CD4-positive, alpha-beta T cell treated with Interleukin-4 for 4 hours (primary cell): ENCODE measurements at places on chromosomes 13 and 19.

GRCh38 chr19:54029930-54030490, 33.7 kb downstream of the VSTM1 start:
- DNase-seq: peak; percentile 48

DNA sequence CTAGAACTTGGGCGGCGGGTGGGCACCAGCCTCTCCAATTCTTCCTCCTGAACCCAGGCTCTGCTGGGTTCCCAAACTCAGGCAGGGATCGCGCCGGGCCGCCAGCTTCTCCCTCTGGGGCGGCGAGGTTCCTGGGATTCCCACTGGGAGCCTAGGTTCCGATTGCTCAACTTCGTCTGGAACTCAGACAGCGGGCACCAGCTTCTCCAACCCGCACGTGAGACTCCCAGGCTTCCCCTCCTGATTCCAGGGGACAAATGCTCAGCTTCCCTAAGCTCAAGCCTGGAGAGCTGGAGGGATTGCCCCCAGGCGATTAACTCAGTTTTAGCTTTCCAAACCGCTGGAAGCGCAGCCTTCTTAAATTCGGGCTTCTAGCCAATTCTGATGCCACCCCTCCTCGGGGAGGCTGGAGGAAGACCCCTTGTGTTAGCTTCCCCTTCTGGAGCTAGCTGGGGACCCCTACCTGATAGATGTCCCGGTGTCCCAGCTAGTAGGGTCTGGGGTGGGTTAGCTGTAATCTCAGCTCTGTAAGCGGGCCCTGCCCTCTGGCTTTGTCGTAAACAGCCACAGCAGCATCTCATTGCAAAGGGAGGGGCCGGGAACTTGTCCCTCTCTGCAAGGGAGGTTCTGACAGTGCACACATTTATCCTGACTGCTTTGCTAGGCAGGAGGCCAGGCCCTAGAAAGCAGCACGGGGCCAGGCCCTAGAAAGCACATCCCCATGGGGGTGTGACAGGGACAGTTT, 671 bp downstream of the MCOLN1 start:
- DNase-seq: no peak

- DNase-seq: no peak
These were observed 1589.1 kb upstream of the SPRY2 start for GRCh38 chr13:81929988-81930387.

DNA sequence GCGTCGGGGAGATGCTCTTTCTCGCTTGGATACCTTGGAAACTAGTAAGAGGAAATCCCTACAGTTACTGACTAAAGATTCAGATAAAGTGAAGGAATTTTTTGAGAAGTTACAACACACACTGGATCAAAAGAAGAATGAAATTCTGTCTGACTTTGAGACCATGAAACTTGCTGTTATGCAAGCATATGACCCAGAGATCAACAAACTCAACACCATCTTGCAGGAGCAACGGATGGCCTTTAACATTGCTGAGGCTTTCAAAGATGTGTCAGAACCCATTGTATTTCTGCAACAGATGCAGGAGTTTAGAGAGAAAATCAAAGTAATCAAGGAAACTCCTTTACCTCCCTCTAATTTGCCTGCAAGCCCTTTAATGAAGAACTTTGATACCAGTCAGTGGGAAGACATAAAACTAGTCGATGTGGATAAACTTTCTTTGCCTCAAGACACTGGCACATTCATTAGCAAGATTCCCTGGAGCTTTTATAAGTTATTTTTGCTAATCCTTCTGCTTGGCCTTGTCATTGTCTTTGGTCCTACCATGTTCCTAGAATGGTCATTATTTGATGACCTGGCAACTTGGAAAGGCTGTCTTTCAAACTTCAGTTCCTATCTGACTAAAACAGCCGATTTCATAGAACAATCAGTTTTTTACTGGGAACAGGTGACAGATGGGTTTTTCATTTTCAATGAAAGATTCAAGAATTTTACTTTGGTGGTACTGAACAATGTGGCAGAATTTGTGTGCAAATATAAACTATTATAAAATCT, 2.7 kb upstream of the KCNRG start:
- DNase-seq: no peak

GRCh38 chr13:31010296-31010695, 77.8 kb downstream of the TEX26 start:
- DNase-seq: no peak

- no peak for DNase-seq
These were observed 8.7 kb downstream of the SHISA7 start for GRCh38 chr19:55434356-55434919.

DNA sequence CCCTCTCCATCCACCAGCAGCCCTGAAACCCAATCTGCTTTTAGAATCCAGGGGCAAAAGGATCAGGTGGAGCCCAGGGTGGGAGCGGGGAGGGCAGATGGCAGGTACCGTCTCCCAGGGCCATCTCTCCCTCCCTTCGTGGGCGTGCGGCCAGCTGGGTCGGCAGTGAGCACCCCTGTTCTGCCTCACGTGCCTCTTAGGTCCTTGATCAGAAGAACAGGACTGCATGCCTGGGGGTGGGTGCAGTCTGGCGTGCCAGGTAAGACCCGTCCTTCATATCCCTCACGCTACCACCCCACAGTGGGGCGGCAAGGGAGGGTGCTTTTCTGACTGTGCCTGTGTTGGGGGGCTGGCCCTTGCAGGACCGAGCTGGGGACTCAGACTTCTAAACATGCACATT, 2.0 kb downstream of the SLC8A2 start:
- no peak for DNase-seq

GRCh38 chr13:44768775-44769581, 192.8 kb upstream of the TSC22D1 start:
- no peak for DNase-seq

GRCh38 chr19:42228641-42229040, 8.5 kb downstream of the ZNF526 start:
- no peak for DNase-seq

GRCh38 chr13:110388108-110388943, 81.2 kb downstream of the COL4A2 start:
- no peak for DNase-seq

DNA sequence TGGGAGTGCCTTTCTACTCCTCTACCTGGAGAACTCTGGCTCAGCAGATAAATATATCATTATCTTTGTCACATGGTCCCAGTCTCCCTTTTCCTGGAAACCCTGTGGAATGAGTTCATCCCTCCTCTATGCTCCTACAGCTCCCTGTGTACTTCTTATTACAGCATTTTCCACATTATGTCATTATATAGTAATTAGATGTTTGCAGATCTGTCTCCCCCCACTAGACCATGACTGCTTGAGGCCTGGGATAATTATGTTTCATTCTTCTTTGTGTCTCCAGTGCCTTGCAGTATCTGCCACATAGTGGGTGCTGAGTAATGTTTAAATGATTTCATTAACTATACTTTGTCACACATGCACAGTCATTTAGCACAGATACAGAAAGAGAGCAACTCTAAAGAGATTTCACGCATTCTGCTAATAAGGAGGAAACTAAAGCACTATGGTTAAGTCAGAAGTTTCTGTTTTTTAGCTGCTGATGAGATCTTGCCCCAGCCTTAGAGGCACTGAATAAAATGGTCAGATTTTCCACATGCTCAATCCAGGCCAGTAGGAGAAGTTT, 66.1 kb upstream of the DIAPH3 start:
- no peak for DNase-seq

- no peak for DNase-seq
These were observed 4.8 kb upstream of the LAMP1 start for GRCh38 chr13:113292021-113292862.

- no peak for DNase-seq
These were observed 119.4 kb downstream of the SLC7A1 start for GRCh38 chr13:29476046-29476445.

- DNase-seq: no peak
These were observed 175.5 kb upstream of the SERP2 start for GRCh38 chr13:44197791-44198770.

- DNase-seq: no peak
These were observed 6.2 kb downstream of the BCL3 start for GRCh38 chr19:44754750-44755080.

- DNase-seq: no peak
These were observed 1198.2 kb upstream of the PCDH20 start for GRCh38 chr13:62613819-62614218.

DNA sequence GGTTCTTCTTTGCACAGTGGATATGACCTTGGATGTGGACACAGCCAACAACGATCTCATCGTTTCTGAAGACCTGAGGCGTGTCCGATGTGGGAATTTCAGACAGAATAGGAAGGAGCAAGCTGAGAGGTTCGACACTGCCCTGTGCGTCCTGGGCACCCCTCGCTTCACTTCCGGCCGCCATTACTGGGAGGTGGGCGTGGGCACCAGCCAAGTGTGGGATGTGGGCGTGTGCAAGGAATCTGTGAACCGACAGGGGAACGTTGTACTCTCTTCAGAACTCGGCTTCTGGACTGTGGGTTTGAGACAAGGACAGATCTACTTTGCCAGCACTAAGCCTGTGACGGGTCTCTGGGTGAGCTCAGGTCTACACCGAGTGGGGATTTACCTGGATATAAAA, 9.4 kb downstream of the RFPL4AL1 start:
- no peak for DNase-seq

GRCh38 chr13:24671386-24672113, 8.7 kb upstream of the ATP12A start:
- DNase-seq: peak; percentile 39

DNA sequence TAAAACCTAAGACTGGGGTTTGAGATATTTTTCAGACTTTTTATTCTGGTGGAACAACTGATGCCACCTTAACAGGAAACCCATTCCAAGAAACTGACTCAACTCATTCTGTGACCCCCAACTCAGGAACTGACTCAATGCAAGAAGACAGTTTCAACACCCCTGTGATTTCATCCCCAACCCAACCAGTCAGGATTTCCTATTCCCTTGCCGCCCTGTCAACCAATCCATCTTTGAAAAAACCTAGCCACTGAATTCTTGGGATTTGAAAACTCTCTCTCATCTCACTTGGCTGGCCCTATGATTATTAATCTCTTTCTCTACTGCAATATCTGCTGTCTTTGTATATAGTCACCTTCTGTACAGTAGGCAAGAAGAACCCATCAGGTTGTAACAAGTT, 1211.9 kb upstream of the ATXN8OS start:
- no peak for DNase-seq

GRCh38 chr13:83168590-83168989, 713.7 kb downstream of the SLITRK1 start:
- DNase-seq: no peak

- DNase-seq: no peak
These were observed 181.0 kb upstream of the GPR12 start for GRCh38 chr13:26941345-26942174.

DNA sequence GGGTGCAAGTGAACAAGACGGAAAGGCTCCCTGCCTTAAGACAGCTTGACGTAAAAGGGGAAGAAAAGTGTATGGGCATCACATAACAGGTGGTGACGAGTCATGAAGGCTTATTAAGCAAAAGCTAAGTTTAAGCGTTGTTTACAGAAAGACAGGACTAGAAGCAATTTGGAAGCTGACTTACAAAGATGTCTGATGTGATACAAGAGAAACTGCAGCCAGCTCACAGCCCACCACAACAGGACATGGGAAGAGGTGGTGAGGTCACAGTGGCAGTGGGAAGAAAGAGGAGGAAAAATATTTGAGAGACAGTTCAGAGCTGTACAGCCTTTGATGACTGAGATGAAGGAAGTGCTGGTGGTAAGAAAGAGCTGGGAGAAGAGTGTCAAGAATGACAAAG, 181.6 kb downstream of the KLF12 start:
- DNase-seq: no peak

DNA sequence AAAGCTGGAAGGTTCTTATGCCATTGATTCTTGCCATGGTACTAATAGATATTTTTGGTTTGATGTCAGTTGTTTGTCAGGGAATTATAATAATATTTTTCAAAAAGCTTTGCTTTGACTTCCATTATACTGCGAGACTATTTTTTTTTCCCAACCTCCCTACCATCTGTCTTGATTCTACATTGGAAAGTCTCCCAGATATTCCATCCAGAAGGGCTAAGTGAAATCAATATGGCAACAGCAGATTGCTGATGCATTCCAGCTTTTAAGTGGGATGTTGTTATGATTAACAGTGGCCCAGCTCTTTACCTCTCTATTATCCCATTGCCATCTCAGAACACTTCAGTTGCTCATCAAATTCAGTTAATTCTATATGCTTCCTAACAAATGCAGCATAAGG, 247.4 kb downstream of the OXGR1 start:
- DNase-seq: no peak

DNA sequence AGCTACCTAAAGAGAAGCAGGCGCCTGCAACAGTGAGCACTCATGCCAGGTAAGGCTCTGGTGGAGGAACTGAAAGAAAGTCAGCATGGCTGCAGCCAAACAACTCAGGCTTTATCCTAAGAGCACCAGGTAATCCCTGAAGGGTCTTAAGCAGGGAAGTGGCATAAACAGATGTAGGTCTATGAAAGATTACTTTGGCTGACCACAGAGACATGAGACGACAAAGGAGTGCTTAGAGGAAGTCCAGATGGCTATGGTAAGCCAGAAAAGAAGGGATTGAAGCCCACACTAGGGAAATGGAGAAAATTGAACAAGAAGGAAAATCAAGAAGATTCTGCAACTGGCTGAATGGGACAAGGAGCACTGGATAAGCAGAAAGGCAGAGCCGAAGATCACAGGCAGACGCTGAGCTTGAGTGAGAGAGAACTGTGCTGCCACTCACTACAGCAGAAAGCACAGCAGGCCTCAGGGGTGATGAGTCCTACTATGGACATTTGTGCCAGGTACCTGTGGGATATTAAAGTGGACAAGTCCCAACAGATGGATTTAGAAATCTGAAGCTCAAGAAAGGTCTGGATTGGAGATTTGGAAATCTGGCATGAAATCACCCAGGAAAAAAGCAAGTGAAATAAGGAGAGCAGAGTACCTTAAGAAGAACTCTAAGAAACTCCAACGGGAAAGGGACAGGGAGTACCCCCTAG, 4.2 kb downstream of the RCBTB1 start:
- no peak for DNase-seq

- DNase-seq: no peak
These were observed 21.5 kb downstream of the COLGALT1 start for GRCh38 chr19:17576758-17577456.

GRCh38 chr19:49666120-49666444, 349 bp downstream of the BCL2L12 start:
- DNase-seq: no peak

GRCh38 chr13:51801631-51802099, 2.3 kb downstream of the DHRS12 start:
- no peak for DNase-seq

- DNase-seq: peak; percentile 66
These were observed 76.7 kb upstream of the GPR183 start for GRCh38 chr13:99383946-99384345.
